ENCODE measurements at places on chromosomes 6 and 20.

DNA sequence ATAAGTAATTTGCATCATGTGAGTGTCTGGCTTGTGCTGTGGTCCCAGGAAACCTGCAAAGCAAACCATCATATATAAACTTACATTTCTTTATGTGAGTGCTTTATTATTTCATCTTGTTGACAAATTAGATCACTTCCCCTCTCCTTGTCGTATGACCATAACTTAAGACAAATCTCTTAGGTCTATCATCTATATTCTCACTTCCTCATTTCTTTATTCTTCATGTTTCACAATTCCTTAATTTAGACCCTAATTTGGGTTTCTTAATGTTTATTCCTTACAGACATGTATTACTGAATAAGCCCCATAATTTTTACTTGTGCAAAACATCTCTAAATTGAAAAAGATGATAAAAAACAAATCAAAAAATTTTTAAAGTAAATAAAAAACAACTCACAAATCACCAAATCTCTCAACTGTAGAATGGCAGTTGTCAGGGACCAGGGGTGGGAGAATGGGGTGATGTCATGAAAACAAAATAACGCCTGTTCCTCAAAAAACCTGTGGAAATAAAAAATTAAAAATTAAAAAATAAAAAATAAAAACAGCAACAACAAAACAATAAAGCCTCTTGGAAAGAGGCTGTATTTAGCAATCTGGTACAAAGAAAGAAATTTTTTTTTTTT lies 49.5 kb upstream of the FBXO30 start:
- DNase-seq, result no peak

- no peak for DNase-seq
Observed at GRCh38 chr6:36631326-36632011, 37.3 kb downstream of the SRSF3 start.

DNA sequence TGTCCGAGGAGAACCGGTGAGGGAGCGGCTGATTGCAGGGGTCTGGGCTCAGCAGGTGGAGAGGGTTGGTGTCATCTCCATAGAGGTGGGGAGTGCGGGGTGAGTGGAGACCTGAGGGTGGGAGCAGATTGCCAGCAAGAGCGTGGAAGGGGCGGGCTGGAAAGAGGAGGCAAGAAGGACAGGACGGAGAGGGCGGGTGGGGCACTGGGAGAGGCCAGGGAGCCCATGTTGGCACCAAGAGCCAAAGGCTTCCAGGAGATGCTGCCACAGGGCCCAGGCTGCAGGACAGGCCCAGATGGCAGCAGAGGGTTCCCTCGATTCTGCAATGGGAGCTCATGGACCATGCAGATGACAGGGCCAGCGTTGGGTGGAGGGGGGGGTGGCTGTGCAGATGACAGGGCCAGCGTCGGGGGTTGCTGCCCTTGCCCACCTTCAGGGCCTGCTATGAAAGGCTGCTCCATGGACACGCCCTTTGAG lies 105.4 kb downstream of the TMEM242 start:
- DNase-seq, result no peak

DNA sequence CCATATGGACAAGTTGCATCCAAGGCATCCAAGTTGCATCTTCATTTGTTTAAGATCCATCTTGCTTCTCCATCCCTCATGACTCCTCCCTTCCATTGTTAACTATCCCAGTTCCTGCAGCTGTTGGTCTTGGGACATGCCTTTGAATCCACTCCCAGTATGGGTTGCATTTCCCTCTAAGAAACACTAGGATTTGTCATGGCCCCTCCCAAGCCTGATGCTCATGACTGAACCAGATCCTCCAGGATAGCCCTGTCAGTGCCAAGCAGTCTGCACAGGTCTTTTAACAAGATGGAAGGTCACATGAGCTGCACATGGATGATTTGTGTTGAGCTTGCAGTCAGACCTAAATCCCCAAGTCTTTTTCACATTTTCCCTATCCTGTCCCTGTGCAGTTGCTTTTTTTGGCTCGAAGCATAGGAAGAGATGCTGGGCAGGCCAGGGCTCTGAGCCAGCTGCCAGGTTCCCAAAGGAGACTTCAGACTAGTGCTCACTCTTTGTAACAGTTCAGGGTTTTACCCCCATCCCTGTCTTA lies 4.2 kb downstream of the PPP2R5D start:
- no peak for DNase-seq

GRCh38 chr20:54691327-54691726 lies 215.9 kb downstream of the DOK5 start:
- DNase-seq, result no peak

- DNase-seq, result no peak
Observed at GRCh38 chr6:67287566-67287965, 1347.5 kb upstream of the ADGRB3 start.

GRCh38 chr6:137957471-137957870 lies 90.4 kb downstream of the TNFAIP3 start:
- DNase-seq, result no peak

DNA sequence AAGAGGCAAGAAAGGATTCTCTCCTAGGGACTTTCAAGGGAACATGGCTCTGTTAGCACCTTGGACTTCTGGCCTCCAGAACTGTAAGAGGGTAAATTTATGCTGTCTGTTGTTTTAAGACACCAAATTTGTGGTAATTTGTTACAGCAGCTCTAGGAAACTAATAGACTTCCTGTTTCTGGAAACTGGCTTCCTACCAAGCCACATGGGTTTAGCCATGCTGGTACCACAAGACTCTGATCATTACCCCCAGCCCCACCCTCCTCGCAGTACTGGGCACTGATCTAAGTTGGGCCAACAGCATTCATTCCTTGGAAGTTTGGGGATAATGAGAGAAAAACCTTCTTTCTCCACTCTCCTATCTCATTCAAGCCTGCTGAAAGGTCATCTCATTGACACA lies 109.5 kb upstream of the SMLR1 start:
- no peak for DNase-seq

GRCh38 chr6:42411406-42411805 lies 40.3 kb downstream of the TRERF1 start:
- DNase-seq, result no peak

DNA sequence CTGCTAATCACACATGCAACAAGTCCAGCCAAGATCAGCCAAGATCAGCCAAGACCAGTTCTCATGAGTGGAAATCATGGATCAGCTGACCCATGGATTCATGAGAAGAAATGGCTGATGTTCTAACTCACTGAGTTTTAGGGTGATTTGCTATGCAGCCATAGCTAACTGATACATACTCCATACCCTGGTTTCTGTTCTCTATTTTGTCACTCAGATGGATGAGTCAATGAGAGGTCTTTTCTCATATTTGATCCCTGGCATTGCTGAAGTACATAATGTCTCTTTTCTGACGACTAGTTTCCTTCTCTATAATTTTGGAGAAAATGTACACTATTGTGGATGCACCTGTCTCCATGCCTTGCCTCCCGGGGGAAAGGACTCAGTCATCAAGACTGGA lies 118.4 kb upstream of the LY86 start:
- DNase-seq, result no peak

- no peak for DNase-seq
Observed at GRCh38 chr20:42531508-42531961, 658.2 kb downstream of the PTPRT start.
